Spinal cord (tissue), 10 donors: ENCODE measurements at places on chromosomes 3 and 15. TPM values are rescaled to one million over a fixed set of nuclear protein-coding genes. Genes with fewer than 3 reads are reported as not detected.

GRCh38 chr15:28967066-28967465, 81.3 kb downstream of the APBA2 start:
- no peak for DNase-seq

DNA sequence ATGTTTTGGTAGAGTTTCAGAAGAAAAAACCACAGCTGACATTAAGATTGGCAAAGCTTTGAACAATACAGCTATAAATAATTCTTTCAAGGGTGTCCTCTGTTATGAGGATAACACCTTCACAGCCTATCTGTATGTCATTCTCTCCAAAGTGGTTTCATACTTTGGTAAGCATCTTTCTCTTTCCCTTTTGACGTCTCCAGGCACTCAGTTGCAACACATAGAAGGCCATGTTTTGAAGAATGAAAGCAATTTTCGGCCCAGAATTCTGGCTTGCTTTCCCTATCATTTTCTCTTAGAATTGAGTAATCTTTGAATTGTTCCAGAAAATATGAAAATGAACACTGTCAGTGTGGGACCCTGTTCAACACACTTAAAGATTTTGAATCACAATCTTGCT, 200.0 kb upstream of the CBLB start:
- no peak for DNase-seq

- no peak for DNase-seq
Measured at GRCh38 chr3:158084651-158085050, 21.6 kb downstream of the SHOX2 start.

DNA sequence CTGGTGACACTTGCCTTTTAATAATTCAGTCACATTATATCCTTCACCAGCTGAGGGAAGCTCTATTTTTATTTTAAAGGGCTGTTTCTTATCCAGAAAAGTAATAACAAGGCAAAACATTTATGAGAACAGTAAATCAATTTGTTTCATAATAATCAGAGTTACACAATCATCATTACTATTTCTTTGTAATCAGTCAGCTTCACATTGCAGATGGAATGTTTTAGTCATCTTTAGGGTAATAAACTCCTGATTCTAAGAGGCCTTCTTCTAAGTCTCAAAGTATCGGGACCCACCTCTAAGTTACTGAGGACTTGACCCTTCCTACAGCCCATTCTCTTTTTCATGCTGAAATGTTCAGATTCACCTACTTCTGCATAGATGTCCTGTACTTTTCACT, 298.3 kb upstream of the TGFBR2 start:
- no peak for DNase-seq

- no peak for DNase-seq
Measured at GRCh38 chr3:69505770-69506407, 120.0 kb upstream of the FRMD4B start.

DNA sequence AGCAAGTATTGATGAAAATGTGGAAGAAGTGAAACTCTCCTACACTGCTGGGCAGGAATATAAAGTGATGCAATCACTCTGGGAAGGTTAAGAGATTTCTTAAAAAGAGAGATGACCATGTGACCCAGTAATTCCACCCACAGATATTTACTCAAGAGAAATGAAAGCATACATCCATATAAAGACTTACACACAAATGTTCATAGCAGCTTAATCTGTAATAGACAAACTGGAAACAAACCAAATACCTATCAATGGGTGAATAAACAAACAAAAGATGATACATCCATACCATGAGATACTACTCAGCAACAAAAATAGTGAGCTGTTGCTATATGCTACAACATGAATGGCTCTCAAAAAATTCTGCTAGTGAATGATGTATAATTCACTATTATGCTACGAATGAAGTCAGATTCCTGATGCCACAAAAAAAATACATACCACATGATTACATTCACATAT, 463.3 kb downstream of the MAGI1 start:
- no peak for DNase-seq

Gene CYP1A2
- total RNA-seq: not detected

Gene DPPA2
- not detected for total RNA-seq
